NK-92 treated with Interleukin-12 subunit alpha and Interleukin-12 subunit beta, amount 100 ng/mL, for 24 hours (cell line): ENCODE measurements at places on chromosomes 16 and 17.

- no peak for DNase-seq
Observed at GRCh38 chr16:85190572-85190971, 78.3 kb upstream of the CIBAR2 start.

- DNase-seq, result no peak
Observed at GRCh38 chr17:48025904-48026501, 11.6 kb downstream of the COPZ2 start.

DNA sequence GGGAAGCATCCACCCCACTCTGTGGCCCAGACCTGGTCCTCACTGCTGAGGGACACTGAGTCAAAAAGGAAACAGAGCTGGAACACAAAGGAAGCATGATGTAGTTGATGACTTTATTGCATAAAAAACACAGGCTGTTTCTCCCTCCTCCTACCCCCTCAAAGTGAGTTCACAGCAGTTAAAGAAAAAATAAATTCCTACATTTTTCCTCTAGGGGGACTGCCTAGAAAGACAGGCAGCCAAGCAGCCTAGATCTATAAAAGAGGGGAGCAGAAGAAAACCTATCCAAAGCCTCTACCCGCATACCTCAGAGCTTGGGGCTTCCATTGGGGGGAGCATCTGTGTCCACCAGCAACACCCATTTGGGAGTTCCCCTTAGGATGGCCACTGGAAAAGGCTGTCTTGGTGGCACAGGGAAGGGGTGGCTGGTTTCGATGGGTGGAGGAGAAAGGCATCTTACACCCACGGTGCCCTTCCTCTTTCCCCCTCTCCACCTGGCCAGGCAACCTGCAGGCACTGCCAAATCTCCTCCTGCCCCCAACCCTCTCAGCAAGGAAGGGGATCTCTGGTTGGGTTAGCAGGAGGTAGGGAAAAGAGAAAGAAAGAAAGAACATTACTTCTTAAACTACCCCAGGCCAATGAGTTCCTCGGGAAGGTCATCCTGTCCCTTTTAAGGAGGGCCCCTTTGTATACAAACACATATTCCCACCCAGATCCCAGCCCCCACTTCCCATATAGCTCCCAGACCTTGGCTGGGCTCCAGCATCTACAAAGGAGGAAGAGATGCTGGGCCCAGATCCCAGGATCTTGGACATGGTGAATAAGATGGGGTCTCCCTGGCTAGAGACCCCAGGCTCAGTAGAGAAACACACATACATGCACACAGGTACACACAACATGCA lies 4.0 kb upstream of the SCRN2 start:
- DNase-seq, result no peak

GRCh38 chr16:5633845-5634440 lies 536.3 kb upstream of the EEF2KMT start:
- DNase-seq, result no peak

- no peak for DNase-seq
Observed at GRCh38 chr17:2020721-2021120, 4.4 kb downstream of the RTN4RL1 start.

- DNase-seq, result no peak
Observed at GRCh38 chr17:37787055-37787757, 42.3 kb upstream of the HNF1B start.

- no peak for DNase-seq
Observed at GRCh38 chr16:22240023-22240710, 34.1 kb downstream of the EEF2K start.

DNA sequence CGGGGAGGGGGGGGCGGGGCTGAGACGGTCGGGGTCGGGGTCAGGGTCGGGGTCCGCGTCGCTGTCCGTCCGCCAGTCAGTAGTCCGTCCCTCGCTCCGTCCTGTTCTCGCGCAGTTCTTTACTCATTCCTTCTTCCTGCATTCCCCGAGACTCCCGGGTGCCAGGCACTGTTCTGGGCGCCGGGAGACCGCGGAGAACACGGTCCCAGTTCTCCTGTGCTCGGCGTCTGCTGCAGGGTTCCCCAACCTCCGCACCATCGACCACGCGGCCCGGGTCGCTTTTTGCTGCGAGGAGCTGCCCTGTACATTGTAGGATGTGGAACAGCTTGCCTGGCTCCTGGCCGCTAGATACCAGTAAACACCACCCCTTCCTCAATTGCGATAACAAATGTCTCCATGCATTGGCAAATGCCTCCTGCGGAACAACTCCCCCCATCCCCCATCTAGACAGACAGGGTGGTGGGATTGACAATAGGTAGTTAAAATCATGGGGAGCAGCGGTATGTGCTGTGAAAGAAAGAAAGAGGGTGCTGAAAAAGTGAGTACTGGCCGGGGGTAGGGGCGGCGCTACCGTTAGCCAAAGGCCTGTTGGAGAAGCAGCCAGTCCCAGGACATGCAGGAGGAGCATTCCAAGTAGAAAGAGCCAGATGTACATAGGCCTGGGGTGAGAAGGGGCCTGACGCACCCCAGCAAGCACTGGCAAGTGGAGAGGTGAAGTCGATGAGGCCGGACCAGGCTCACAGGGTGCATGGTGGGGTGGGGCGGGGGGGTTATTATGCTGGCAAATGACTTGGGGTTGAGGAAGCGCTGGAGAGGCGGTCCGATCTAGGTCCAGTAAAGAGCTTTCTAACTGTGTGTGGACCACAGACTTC lies 631 bp downstream of the TRAF7 start:
- no peak for DNase-seq

- DNase-seq, result no peak
Observed at GRCh38 chr17:31724026-31724425, 135.0 kb downstream of the COPRS start.

DNA sequence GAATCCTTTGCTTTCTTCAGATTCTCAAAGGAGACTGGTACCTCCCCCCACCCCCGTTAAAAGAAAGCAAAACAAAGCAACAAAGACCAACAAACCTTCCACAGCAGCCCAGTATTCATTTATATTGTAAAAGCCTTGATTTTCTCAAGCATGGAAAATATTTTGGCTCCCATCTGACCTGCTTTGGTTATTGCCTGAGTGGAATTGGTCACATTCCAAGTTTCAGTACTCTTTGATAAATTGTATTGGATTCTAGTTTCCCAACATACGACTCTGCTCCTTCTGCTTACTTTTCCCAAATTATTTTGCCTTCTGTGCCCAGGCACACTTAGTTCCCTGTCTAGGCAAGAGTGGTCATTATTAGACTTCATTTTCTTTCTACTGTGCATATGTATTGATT lies 1.3 kb downstream of the ABCC11 start:
- no peak for DNase-seq

DNA sequence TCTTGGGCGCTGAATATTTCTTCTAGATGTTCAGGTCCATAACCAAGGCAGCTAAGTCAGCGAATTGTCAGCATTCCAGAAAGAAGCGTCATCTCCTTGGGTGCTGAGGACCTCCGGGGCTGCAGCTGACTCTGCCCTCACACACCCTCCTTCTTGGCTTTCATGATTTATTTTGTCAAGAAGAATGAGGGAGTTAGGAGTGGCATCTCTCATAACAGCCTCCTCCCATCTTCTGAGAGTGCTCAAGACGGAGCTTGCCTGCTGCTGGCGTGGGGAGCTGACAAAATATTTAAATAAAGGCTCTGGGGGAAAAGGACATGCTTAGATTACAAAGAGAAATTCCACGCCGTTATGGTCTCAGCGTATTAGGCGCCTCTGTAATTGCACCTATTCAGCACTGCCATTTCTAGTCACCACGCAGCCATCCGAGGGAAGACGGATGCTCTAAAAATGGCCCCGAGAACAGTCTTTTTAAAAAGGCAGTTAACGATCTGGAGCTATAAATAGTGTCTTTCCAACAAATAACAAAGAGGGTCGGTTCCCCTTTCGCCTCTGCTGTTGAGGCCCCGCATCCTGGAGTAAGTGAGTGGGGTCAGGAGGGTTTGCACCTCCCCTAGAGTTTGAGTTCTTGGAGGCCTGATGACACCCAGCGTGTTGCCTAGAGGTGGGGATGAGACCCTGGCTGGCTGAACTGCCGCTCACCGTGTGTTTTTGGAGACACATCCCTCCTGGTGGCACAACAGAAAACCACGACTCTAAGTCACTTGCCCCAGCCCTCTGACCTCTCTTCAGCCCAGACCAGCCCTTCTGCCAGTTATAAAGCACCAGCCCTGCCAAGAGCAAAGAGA lies 187.0 kb downstream of the CCDC182 start:
- DNase-seq, result no peak

GRCh38 chr16:19810817-19811731 lies 73.6 kb downstream of the GPRC5B start:
- DNase-seq, result no peak

- no peak for DNase-seq
Observed at GRCh38 chr16:48365601-48366164, 19.5 kb downstream of the SIAH1 start.

GRCh38 chr16:73034374-73034773 lies 13.6 kb downstream of the ZFHX3 start:
- DNase-seq, result no peak

DNA sequence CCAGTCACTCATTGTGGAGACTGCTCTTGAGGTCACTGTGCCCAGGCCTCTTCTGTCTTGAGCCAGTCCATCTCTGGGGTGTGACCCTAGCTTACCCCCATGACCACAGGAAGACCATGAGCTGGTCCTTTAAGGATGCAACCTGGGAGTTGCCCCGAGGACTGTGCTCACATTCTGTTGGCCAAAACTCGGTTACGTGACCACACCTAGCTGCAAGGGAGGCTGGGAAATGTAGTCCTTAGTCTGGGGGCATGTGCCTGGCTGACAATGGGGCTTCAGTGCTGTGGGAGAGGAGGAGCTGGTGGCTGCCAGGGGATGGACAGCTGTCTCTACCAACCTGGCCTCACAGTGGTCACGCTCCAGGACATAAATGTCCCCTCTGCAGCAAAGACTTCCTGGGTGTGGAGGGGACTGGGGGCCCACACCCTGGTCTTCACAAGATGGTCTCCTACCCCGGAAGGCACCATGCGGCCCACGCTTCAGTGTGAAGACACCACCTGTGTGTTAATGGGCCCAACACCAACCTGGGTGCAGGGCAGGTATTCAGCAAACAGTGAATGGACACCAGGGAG lies 55.4 kb downstream of the JPH3 start:
- no peak for DNase-seq

DNA sequence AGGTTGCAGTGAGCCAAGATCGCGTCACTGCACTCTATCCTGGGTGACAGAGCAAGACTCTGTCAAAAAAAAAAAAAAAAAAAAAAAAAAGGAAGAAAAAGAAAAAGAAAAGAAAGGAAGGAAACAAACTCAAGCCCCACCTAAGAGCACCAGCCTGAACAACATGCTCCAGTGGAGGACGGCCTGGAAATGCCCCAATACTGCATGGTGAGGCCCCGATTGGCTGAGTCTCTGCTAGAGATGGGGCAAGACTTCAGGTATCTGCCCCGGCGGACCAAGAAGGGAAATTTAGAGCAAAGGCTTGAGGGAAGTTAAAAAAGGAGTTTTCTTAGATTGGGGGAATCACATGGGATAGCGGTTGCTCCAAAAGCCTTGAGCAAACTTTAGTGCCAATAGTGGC lies 10.4 kb upstream of the ZNF652 start:
- DNase-seq, result no peak

GRCh38 chr17:1384905-1385435 lies 15.1 kb downstream of the YWHAE start:
- no peak for DNase-seq

GRCh38 chr17:44384281-44384822 lies 5.1 kb downstream of the ITGA2B start:
- DNase-seq, result no peak
